ENCODE measurements at places on chromosomes 7 and 10. TPM values are rescaled to one million over a fixed set of nuclear protein-coding genes. Genes with fewer than 3 reads are reported as not detected.
A peak's percentile ranks its signal among the peaks of the same experiment; 100 is the strongest.

- peak; percentile 93 for DNase-seq
Observed at GRCh38 chr10:112949875-112950507, at the start of gene TCF7L2. Gene TCF7L2, plus strand, starts transcription at chr10:112950247. Its CDS starts 510 bp downstream, at chr10:112950757.

DNA sequence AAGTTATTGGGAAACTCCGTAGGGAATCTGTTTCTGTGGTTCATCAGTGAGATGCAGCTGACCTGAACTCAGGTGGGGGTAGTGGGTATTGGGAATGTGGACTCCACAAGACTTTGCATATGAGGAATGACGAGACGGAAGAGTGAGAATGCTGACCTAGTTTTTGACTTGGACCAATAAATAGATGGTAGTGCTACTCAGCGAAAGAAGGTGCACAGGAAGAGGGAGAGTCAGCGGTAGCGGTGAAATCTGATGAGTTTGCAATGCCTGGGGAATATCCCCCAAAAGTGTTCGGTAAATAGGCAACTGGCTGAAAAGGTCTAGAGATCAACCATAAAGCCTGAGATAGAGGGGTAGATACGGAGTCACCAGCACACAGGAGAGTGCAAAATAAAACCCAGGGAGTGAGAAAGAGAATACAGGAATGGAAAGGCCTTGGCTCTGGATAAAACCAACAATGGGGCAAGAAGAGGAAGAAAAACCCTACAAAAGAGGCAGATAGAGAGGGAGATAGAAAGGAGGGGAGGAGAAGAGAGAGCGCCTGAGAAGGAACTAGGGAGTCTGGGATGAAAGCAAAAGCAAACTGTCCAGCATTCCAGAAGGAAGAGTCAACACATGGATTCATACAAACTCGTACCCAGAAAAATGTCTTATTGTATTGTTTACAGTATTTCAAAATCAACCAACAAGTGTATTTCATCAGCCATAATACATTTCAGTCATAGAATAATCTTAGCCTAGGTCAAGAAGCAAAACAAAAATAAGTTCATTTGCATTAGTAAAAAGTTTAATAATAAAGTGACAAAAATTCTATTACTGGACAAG, 5.4 kb downstream of the ARHGAP21 start:
- DNase-seq, result no peak

GRCh38 chr7:44377681-44378421, 52.5 kb upstream of the CAMK2B start:
- no peak for DNase-seq

DNA sequence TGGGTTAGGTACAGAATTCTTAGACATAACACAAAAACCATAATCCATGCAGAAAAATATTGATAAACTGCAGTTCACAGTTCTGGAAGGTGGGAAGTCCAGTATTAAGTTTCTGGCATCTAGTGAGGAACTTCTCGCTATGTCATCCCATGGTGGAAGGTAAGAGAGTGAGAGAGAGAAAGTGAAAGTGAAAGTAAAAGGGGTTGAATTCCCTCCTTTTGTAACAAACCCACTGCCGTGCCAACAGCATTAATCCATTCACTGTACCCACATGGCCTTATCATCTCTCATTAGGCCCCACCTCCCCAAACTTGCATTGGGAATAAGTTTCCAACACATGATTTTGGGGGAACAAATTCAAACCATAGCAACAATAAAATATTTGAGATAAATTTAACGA, 17.1 kb downstream of the ZNF485 start:
- DNase-seq, result no peak

DNA sequence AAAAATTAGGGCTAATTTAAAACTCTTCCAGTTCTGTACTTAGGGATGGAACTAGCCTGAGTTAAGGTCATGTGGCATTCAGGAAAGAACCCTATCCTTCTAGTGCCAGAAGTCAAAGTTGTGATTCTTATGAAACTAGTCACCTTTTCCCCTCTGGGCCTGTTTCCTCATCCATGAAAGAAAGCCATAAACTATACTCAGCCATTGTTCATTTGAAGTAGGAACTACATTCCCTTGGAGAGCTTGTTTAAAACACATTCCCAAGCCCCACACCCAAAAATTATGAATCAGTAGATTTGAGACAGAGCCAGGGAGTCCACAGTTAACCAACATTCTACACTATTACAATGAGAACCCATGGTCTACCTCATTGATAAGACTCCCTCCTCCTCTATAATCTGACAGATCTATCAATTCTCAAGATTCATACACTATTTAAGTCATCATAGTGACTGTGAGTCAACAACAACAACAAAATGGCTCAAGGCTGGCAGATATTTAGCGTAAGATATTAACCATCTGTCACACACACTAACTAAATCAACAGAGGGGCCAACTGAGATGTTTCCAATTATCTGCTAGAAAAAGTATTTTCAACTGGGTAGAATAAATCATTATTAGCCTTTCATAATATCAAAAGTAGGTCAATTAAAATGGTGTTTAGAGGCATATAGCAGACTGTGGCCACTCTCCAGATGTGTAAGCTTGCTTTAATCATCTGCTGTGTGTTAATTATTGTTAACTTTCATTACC, 102.3 kb downstream of the SLC25A13 start:
- no peak for DNase-seq

DNA sequence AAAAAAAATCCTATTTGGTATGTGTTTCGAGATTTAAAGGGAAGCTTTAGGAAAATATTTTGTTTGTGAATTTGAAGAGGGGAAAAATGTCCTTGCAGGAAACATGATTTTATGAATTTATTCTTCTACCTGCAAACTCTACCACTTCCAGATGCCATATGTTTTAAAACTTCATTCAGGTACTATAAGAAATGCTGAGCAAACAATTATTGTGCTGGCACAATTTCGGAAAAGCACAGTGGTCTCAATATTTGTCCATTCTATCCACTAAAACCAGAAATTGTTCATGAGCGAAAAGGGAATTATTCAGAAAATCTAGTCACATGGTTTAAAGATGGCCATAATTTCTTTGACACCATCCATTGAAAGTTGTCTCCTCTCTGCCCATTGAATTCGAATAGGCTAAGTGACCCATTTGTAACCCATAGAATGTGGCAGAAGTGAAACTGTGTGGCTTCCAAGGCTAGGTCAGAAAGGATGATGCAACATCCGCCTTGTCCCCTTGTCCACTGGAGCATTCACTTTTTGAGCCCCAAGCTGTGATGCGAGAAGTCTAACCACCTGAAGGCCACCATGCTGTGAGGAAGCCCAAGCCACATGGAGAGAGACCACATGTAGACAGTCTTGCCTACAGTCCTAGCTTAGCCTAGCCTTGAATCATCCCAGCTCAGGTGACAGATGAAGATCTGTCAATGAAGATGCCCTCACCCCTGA, 189.8 kb upstream of the PRKCQ start:
- DNase-seq, result no peak

DNA sequence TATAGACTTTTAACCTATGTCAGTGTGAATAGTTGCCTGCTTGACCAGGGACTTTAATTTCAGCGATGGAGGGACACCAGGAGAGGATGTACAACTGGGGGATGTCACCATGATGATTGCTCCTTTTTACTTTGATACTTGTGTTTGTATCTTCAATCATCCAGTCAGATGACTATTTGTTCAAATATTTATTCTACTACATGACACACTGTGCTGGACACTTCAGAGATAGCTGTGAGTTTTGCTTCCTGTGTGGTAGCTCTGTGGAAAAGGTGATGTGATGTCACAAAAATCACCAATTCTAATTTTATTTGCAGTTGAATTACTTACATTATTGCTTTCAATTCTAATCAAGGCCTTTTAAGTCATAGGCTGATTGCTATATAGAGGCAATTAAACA, 62.7 kb upstream of the CREB5 start:
- no peak for DNase-seq

DNA sequence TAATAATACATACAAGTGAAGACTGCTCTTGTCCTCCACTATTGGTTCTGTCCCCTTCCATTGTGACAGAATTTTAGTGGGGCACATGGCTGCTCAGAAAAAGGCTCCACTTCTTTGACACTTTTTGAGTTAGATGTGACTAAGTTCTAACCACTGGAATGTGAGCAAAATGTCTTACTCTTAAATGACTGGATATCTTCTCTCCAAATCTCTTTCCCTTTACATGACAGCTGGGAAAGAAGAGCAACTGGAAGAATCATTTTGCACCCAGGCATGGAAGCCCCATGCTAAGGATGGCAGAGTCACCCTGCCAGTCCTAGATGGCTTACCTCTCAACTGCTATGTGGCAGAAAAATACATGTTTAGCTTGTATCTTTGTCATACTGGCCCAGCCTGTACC, 97.7 kb downstream of the CACNA2D1 start:
- no peak for DNase-seq

DNA sequence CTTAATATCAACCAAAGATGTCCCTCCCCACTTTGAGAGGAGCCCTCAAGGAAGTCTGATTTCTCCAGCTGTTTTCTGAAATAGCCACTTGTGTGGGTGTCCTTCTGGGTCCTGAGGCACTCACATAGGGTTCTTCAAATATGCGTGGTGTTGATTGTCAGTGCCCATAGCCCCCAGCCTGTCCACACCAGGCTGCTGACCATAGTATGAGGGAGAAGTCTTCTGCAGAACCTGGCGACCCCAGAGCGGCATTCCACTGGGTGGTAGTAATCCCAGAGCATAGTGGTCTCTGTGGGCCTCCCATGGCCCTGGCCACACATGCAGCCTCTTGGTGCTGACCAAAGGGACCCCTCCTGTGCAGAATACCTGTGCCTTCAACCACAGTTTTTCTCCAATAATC, 82.7 kb upstream of the MACROH2A2 start:
- no peak for DNase-seq

GRCh38 chr7:151311294-151311864, 30.2 kb upstream of the NUB1 start:
- no peak for DNase-seq

- DNase-seq, result no peak
Observed at GRCh38 chr7:100007887-100008286, 7.5 kb upstream of the ZKSCAN1 start.

- DNase-seq, result no peak
Observed at GRCh38 chr7:45089341-45089891, 647 bp upstream of the NACAD start.

- DNase-seq, result no peak
Observed at GRCh38 chr10:54702583-54703485, 98.2 kb downstream of the PCDH15 start.

- no peak for DNase-seq
Observed at GRCh38 chr7:87151002-87151728, 1.1 kb upstream of the DMTF1 start.

GRCh38 chr7:158702196-158702595, 2.4 kb downstream of the NCAPG2 start:
- DNase-seq, result no peak

DNA sequence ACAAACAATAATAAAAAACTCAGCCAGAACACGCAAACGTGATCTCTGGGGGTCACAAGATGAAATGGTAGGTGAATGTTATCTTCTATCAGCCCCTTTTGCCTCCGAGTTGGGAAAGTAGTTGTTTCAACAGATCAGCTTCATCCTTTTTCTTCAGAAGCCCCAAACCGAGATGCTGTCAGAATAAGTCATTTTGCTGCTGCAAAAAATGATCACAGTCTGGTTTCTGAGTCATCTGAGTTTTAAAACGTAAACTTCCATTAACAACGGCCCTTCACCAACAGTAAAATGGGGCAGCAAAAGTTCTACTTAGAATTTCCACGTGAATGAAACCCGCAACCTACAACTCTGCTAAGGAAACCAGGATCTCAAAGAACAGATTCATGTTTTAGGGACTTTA, 44.9 kb downstream of the JCAD start:
- DNase-seq, result no peak

- no peak for DNase-seq
Observed at GRCh38 chr7:71990138-71990462, 422.0 kb downstream of the CALN1 start.

Gene PITX3
- polyA plus RNA-seq, result 0.78 TPM

Gene DMBT1
- polyA plus RNA-seq, result 0.03 TPM

Gene UPK3B
- 4.1 TPM for polyA plus RNA-seq

Gene ANKRD26
- polyA plus RNA-seq, result 12.7 TPM

Gene CRYGN
- polyA plus RNA-seq, result 3.1 TPM

Gene CFAP70
- polyA plus RNA-seq, result 18.7 TPM

Gene ZNF804B
- 0.17 TPM for polyA plus RNA-seq

Gene SFTPD
- polyA plus RNA-seq, result 1.4 TPM

Gene EMX2
- polyA plus RNA-seq, result 166 TPM

Gene NCOA4
- polyA plus RNA-seq, result 239 TPM
